ENCODE measurements at places on chromosomes 5 and 9.

GRCh38 chr9:133035669-133036068 is 4.9 kb downstream of the GTF3C5 start:
- DNase-seq: no peak

- DNase-seq: no peak
These were observed 51.0 kb downstream of the SH3PXD2B start for GRCh38 chr5:172403189-172403796.

DNA sequence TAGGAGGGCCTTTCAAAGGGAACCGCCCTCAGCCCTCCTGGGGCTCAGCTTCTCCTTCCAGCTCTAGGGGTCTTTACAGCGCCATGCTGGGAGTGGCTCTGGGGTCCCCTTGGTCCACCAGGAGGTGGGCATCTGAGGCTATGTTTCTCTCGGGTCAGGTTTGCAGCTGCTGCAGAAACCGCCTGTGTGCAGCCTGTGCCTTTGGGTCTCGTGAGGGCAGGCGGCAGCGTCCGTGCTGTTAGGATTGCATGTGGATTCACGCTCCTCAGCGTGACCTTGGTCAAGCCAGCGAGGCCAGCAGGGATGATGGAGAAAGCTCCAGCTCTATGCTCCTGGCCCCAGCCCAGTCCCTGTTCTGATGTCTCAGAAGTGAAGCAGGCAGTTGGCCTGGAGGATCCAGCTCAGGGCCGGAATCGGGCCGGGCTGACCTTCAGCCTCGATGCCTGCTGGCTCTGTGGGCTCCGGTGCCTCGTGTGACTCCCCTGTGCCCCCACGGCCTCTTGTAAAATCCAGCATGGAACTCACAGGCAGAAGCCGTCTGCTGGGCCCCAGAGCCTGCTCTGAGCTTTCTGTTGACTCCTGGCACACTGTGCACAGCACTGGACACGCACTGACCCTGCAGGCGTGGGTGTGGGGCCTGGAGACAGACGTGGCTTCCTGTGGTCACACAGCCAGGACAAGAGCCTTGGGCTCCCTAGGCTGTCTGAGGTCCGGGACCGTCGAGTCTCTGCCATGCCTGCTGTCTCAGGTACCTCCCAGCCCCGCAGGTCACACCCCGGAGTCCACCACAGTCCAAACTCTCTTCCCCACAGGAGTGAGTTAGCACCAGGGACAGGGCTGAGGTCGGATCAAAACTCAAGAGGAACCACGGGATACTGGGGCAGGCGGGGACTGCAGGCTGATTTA is 54.3 kb downstream of the TRIP13 start:
- DNase-seq: no peak

DNA sequence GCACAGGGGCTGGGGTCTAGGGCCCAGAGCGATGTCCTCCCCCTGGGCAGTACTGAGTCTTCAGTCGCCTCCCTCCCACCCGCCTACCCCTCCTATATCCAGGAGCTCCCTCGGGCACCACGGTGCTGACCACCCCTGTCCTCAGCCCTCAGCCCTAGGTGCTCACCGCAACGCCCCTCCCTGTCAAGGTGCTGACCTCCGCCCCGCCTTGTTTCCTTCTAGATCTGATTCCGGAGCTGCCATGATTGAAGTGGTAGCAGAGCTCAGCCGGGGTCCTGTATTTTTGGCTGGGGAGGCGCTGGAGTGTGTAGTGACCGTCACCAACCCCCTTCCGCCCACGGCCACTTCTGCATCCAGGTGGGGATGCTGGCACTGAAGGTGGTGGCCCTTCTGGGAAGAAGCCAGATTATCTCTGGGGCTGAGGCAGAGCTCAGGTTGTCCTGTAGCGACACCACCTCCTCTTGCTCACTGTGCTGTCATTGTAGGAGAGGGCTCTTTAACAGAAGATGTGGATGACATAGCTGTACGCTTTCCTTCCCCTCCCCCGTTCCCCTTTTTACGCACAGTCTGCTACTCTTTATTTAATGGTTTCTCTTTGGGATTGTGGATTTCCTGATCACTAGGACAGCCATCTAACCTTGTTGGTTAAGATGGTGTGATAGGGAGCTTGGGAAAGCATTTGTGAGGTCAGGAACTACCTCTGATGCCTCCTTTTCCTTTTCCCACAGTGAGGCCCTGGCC is 598 bp downstream of the RGP1 start:
- no peak for DNase-seq

- DNase-seq: no peak
These were observed 418.3 kb downstream of the CDH10 start for GRCh38 chr5:24226479-24226878.

DNA sequence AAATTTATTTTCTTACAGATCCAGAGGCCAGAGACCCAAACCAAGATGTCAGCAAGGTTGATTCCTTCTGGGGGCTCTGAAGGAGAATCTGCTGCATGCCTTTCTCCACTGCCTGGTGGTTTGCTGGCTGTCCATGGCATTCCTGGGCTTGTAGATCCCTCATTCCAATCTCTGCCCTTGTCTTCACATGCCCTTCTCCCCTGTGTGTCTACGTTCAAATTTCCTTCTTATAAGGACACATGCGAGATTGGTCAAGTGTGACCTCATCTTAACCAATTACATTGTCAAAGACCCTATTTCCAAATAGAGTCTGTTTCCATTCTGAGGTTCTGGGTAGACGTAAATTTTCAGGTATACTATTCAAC is 84.5 kb upstream of the RAI14 start:
- no peak for DNase-seq

GRCh38 chr9:70409280-70409679 is 5.2 kb downstream of the KLF9 start:
- no peak for DNase-seq

DNA sequence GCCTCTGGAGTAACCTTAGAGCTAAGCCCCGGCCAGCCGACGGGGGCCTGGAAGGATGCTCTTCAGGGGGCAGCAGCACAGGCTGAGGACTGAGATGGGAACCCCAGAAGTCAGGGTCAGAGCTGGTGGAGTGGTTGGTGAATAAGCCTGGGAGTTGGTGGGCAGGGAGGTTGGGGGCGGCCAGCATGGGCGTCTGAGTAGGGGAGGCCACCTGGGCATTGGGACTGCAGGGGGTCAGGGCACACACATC is 14.4 kb downstream of the NINJ1 start:
- DNase-seq: no peak

DNA sequence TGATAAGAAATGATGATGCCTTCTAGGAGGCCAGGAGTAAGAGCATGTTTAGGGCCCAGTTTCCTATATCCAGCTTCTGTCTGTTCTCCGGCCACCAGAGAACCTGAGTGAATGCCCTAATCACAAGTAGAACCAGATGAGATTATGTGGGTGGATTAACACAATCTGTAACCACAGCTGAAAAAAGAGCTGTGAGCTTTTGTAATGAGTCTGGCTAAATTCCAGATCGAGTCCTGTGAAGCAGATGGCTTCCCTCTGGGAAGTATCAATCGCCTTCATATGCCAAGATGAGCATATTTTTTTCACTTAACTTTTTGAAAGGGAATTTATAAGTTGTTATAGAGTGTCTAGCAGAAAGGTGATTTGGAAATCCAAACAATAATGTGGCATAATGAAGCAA is 99.8 kb downstream of the NNT start:
- peak; percentile 38 for DNase-seq

DNA sequence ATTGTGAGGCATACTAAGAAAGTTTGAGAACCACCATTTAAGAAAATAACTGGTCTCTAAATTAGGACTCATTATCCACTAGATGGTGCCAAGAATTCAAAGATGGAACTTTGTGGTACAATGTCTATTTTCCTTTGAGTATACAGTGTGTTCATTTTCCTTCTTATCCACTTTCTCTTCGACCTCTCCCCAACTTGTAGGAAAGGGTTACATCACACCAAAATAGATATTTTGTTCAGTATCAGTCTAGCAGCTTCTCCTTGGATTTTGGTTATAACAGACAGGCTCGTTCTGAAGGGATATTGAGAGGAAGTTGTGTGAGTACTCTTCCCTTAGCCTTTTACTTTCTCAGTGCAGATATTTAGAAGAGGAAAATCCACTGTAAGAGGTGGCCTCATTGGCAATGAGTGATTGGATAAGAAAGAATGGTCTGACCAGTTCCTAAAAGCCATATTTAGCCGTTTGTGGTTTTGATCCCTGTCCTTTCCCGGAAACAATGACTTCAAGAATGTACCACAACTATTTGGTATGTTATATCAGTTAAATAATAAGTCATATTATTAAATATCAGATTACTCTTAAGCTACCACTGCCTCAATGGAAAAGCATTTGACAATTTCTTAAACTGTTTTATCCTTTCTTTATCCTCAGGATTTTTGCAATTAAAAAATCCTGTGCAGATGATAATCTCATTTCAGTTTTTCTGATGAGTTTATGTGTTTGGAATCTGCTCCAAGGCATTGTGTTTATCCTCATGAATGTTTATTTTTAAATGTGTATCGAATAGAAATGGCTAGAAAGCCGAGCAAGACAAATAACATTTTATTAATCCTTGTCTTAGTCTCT is 69.0 kb upstream of the GRAMD2B start:
- peak; percentile 96 for DNase-seq

GRCh38 chr9:74942801-74943200 is 9.9 kb downstream of the C9orf40 start:
- no peak for DNase-seq

DNA sequence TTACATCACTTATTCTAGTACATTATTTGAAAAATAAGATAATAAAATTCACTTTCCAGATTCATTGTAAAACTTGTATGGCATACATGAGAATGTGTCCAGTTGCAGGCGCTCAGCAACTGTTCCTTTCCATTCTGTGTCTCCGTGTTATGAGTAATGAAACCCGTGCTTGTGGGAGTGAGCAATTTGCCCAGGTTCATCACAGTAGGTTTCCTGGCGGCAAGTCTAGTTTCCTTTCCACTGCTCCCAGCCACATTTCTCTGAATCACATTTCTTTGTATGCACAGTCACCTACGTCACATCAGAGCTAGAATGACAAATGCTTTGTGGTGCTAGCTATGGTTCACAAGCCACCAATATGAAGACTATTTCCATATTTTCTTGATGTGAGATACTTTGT is 39.9 kb downstream of the MOCS2 start:
- DNase-seq: peak; percentile 65

GRCh38 chr5:56961746-56962145 is 9.8 kb upstream of the MIER3 start:
- no peak for DNase-seq

- DNase-seq: no peak
These were observed 215.6 kb upstream of the NREP start for GRCh38 chr5:111972548-111972947.

DNA sequence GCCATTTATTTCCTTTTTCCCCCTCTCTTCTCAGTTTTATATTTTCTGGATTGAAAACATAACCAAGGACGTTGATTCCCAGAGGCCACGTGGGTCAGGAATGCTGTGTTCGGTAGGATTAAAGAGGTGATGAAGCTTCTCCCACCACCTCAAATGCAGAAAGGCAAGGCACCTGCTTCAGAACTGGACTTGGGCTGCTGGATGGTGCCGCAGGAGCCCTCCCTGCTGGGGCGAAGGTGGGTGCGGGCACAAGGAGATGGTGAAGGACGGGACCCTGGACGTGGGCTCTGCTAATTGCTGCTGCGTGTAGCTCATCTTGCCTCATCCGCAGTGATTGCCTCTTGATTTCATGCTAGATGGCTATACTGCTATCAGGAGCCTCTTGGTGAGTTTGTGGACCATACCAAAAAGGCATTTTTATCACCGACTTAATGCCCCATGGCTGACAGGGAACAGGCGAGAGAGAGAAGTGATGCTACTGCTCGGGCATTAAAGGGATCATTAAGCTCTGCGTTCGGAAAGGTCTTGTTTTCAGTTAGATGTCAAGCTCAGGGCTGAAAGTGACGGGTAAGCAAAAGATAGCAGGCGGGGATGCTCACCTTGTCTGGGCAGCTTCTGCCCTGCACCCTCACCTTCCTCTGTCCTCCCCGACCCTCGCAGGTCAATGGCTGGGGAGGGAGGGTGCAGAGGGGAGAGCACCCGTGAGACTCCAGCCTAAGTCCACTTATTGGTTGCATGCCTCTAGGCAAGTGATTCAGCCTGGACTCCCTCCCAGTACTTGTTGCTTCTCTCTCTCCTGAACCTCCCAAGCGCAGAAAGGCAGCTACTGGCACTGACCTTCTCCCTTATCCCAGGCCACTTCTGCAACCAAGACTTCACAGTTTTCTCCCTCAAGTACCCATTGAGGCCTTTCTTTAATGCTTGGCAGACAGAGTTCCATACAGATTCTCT is 71.6 kb upstream of the FSTL4 start:
- no peak for DNase-seq

All from AG09309 (cell line).